ENCODE measurements at places on chromosomes 4 and X.

- no peak for DNase-seq
These were observed 11.6 kb downstream of the TXLNG start for GRCh38 chrX:16797841-16798240.

DNA sequence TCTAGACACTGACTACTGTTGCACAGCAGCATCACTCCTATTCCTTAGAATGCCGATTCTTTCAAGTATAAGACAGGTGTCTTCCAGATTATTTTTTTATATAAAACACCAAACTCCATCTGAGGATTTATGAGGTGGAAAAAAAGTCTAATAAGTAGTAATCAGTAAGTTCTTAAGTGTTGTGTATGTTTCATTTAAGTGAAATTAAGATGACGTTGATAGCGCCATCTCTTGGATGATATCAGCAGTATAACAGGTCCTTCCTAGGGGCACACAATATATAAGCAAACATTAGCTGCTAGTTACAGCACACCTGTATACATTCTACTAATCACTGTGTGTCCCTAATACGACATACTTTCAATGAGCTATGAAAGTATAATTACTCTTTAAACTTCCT lies 99.6 kb upstream of the STS start:
- DNase-seq: no peak

DNA sequence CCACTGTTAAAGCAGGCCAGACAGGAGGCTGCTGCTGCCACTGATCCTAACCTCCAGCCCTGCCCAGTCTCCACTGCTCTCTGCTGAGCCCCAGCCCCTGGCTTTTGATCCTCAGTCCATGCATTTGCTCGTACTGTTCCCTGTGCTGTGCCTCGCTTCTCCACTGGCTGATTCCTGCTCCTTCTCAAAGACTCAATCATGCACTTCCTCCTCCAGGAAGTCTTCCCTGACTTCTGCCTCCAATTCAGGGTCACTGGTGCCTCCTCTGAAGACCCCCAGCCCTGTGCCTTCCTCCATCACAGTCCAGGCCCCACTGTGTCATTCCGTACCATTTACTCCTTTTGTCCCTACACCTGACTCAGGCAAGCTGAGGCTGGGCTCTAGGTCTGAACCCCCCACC lies 230.6 kb upstream of the PSAPL1 start:
- DNase-seq: no peak

DNA sequence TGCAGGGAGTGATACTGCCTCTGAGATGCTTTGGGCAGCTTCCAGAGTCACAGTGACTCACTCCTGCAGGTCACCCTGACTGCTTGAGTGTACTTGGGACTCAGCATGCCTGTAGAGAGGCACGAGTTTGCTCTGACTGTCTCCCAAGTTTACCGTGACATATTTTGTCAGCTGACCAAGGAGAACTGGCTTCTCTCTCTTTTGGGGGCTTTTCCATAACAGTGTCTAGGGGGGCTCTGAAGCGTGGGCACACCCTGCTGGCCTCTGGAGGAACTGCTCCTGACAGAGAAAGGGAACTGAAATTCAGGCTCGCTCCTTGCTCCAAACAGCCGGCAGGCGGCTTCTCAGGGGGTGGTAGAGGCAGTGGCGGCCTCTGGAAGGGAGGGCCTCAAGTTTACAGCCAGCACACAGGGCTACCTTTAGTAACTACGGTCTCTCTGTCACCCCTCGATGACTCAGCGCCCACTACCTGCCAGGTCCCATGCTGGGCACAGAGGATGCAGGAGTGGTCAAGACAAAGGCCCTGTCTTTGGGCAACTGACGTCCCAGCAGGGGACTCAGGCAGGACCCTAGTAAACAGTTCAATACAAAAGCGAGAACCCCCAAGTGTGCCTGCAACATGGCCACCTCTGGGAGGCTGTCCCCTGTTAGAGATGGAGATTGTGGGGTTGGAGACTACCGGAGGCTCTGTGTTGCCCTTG lies 17.8 kb downstream of the ZNF185 start:
- peak; percentile 16 for DNase-seq

- no peak for DNase-seq
These were observed 23.4 kb downstream of the RBM47 start for GRCh38 chr4:40606239-40606767.

- DNase-seq: no peak
These were observed 35.1 kb upstream of the TACR3 start for GRCh38 chr4:103754844-103755243.

DNA sequence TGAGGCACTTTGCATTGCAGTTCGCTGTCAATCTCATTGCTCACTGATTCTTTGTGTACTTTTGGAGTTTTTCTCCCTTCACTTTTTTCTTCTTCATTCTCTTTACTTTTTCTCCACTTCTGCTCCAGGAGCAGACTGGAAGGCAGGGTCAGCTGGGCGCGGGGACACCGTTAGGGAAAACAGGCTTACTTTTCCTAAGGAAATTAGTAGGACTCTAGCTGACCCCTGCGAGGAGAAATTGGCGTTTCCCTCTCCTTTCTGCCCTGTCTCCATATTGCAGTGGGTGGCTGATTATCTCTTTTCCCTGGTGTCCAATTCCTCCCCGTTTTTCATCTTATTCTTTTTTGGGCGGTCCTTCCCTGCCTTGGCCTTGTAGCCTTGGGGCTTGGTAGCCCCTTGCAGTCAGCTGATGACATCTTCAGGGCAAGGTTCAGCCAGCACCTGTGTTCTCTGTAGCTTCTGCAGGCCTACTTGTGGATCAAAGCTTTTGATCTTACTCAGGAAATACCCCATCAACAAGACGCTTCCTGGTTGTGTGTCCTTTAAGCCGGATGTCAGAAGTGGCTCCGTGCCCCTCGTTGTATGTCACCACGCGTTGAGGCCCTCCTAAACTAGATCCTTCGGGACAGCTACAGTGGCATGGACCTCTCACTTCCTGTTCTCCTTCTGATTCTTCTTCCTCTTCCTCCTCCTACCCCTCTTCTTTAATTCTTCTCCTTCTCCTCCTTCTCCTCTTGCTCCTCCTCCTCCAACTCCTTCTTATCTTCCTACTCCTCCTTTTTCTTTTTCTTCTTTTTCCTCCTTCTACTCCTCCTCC lies 36.1 kb downstream of the NBDY start:
- peak; percentile 34 for DNase-seq

- no peak for DNase-seq
These were observed 49.7 kb downstream of the RBM47 start for GRCh38 chr4:40579983-40580382.

DNA sequence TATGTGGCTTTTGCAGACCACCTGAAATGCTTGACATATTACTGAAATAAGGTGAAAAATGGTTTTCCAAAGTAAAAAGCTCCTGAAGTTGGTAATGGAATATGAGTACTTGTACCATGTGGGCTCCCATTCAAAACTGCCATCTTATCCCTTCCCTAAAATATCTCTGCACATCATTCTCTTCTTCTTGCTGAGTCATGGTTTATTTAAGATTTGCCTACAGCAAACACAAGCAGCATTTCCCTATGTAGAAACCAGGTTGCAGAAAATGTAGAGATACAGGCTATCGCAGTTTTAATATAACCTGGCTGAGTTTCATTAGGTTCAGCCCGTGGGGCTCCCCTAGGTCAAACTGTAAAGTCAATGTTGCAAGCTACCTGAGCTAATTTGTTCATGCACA lies 270.1 kb downstream of the NLGN4X start:
- no peak for DNase-seq

DNA sequence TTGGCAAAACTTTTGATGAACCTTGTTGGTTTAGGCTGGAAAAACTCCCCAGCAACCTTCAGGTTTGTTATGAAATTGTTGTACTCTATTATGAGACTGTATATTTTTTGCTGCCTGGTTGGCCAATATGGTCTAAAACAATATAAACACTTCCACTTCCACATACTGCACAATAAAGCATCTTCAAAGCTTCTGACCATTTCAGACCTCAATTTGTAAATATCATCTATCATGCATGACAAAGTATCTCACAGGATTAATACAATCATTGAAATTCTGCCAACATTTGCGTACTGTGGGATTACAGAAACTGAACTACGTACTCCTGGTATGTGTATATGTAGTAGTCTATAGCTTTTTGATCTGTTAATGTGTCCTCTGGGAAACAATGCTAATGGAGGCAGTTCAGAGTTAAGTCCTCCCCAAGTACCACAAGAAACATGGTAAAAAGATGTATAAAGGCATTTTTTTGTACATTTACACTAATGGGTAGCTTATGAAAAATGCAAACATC lies 40.4 kb downstream of the GPC4 start:
- no peak for DNase-seq

DNA sequence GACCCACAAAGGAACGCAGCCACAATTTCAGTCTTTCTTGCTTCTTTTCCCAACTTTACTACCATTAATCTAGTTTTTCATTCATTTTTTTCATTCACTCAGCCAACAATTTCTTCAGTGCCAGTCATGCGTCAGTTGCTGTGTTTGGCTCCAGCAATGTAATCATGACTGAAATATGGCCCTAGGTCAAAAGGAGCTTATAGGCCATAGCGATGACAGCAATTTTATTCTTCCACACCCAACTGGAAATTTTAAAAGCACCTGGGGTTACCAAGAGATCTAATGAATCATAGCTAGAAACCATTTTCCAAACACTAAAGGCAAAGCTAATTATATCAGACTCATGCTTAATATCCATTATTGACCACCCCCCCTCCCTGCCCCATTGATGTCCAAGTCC lies 29.8 kb upstream of the C1QTNF7 start:
- no peak for DNase-seq

- peak; percentile 37 for DNase-seq
These were observed 54.3 kb downstream of the LRBA start for GRCh38 chr4:150960818-150961217.
